GM12878 (cell line): ENCODE measurements at places on chromosomes 5 and 9.

DNA sequence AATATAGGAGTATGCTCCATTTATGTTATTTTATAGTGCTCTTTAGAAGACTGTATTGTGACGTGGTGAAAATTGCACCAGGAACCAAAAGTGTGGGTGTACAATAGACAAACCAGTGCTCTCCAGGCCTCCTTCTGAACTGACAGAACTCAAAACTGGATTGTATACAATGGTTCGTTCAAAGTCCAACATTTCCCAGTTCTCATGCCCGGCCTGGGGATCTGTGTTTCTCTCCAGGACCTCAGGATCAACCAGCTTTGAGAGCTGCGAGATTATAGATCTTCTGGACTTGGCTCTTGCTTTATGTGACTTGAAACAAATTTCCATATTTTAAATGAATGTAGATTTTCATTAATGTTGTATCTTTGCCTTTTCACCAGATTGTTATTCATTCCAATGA, 60.8 kb upstream of the CER1 start:
- DNase-seq, result no peak

- DNase-seq, result no peak
These were observed 126.7 kb downstream of the MED10 start for GRCh38 chr5:6251565-6252102.

GRCh38 chr9:121178676-121179372, 22.8 kb downstream of the RAB14 start:
- no peak for DNase-seq

GRCh38 chr5:119333421-119333851, 22.4 kb upstream of the TNFAIP8 start:
- DNase-seq, result no peak

DNA sequence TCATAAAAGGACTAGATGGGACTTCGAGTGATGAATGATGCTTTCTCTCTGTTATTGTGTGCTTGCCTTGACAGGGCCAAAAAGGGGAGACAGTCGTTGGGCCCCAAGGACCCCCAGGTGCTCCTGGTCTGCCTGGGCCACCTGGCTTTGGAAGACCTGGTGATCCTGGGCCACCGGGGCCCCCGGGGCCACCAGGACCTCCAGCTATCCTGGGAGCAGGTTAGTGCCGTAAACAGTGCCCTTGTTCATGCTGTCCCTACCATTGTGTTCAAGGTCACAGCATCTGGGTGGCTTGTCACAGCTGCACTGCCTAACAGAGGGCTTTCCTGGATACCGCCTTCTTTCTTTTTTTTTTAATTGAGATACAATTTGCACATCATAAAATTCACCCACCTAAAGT, 48.7 kb upstream of the TGFBR1 start:
- no peak for DNase-seq

DNA sequence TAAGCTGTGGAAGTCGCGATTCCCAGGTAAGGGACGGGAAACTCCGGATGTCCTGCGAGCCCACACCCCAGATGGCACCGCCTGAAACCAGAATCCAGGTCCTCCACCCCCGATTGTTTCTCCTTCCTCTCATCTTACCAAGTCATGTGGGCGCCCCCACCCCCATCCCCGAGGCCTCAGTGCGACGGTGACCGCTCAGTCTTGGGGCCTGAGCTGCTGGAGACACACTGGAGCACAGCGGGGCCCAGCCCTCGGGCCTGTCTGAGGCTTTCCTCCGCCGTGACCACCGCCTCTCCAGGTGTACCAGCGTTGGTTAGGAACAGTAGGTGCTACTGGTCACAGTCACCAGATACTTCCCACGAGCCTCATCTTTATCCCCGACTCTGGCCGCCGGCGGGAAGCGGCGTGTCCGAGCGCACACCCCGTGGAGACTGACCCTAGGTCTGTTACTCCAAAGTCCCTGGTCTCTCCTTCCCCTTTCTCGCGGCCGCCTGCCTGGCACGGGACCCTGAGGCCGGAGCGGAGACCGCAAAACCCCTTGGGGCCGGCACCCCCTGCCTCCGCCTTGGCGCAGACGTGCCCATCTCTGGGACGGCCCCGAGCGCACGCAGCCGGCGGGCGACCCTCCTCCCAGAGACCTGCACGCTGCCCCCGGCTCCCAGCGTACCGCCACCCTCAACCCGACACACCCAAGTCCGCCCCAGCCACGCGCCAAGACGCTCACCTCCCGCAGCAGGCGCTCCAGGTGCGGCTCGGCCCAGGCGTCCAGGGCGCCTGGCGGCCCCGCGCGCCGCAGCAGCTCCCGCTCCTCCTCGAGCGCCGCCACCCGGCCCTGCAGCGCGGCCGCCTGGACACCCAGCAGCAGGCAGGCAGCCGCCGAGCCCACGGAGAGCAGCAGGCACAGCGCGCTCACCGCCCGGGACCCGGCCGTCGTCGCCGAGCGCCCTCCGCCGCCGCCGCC, 733 bp downstream of the COL23A1 start:
- no peak for DNase-seq

DNA sequence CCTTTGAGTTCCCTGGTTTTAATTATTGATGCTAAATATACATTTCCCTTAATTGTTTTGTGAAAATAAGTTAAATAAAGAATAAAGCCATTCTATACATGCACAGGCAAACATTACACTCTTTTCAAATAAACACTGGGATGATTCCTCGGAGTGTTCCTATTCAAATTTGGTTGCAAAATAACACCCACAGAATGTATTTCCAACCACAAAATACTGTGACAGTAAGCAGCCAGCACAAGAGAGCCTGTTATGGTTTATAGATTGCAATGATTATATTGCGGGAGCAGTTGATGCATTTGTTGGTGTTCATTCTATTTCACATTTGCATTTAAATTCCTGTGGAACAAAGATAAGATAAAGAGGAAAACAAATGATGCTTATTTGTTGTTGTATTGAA, 632.6 kb upstream of the WWC1 start:
- DNase-seq, result no peak

DNA sequence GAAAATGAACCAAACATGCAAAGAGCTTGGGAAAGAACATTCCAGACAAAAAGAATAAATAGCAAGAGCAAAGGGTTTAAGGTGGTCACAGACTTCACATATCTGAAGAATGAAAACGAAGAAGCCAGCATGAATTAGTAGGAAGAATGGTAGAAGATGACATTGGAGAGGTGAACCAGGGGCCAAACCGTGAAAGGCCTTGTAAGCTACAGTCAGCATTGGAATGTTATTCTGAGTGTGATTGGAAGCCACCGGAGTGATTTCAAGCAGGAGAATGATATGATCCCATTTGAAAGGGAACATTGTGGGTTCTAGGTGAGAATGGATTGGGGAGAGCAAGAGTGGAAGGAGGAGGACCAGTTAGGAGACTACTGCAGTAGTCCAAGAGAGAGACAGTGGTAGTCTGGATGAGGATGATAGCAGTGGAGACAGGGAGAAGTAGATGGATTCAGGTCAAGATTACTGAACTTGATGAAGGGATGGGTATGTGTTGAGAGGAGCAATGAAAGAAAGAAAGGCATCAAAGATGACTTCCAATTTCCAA, 6.9 kb upstream of the PFDN1 start:
- no peak for DNase-seq

DNA sequence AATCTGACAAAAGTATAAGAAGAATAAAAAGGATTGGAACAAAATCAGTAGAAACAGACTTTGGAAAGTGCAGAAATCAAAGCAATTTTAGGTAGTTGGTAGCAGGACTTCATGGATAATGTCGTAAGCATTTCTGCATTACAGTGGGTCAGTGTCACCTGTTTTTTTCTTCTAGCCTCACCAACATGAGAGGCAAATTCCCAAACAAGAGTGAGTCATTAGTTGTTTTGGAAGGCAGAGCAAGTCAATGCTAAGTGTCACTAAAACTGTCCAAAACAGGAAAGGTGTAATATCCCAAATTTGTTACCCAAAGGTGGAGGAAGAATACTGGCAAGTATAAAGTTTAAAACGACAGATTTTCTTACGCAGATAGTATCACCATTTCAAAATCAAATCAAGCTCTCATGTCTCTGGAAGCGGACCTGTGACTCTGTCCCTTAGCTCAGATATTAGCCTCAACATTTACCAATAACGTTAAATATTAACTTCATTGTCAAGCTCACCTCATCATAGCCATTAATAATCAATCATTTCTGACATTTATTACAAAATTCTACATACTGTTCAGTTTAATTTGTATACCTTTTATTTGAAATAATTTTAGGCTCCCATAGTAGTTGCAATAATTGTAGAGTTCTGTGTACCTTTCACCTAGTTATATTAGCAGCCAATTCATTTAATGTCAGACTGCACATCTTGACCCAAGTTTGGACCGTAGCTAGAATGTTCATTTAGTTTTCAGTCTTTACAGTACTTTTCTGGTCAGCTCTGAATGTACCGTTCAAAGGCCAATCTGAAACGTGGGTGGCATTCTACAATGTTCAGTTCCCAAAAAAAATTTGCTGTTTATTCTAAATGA, 901.2 kb upstream of the COX7C start:
- DNase-seq, result no peak
